Fibroblast of lung (primary cell): ENCODE measurements at places on chromosomes 4 and X. TPM values are rescaled to one million over a fixed set of nuclear protein-coding genes. Genes with fewer than 3 reads are reported as not detected.

Gene USP9X
- 98.4 and 161 TPM in 2 replicates for total RNA-seq

- DNase-seq, result no peak
These were observed 69.7 kb downstream of the ANKRD50 start for GRCh38 chr4:124642846-124643245.

GRCh38 chr4:84279678-84280077, 219.4 kb downstream of the NKX6-1 start:
- DNase-seq, result peak; percentile 43

Gene CASK
- total RNA-seq, result 57.0 and 78.3 TPM in 2 replicates

Gene RHOXF1
- total RNA-seq, result not detected in 2 replicates

- no peak for DNase-seq
These were observed 97.3 kb upstream of the NOCT start for GRCh38 chr4:138918169-138918869.

- no peak for DNase-seq
These were observed 172.5 kb downstream of the TSPAN5 start for GRCh38 chr4:98485816-98486345.

DNA sequence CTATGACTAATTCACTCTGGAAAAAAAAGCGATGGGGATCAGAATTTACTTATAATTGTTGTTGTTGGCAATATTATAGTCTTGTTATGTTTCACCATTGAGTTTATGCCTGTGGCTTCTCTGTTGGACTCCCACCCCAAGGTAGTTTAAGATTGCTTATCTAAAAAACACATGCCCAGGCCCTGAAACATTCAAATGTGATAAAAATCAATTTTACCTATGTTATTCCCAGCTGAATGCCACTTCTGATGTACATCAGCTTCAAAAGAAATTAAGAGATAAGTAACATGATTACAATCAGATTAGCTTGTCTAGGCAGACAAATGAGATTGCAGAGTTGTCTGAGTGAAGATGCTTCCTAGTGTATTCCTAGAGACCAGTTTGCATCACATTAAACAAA, 484.7 kb downstream of the PCDH7 start:
- no peak for DNase-seq

- no peak for DNase-seq
These were observed 85.1 kb downstream of the APBB2 start for GRCh38 chr4:41129128-41129754.

DNA sequence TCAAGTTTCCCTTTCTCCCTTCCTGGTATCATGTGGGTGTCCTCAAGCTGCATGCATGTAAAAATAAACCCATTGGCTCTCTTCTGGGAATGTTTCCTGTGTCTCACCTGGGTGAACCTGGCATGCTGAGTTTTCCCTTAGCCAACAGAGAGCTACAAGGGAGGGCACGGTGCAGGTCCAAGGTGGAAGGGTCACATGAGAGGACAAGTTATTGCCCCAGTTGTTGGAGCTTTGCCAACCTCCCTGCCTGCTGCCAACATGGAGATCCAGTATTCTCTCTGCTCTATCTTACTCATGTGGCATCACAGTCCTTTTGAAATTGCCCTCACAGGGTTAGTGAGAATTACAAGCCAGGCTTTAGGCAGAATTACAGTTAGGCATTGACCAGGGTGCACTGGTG, 196.1 kb upstream of the GYPA start:
- no peak for DNase-seq

DNA sequence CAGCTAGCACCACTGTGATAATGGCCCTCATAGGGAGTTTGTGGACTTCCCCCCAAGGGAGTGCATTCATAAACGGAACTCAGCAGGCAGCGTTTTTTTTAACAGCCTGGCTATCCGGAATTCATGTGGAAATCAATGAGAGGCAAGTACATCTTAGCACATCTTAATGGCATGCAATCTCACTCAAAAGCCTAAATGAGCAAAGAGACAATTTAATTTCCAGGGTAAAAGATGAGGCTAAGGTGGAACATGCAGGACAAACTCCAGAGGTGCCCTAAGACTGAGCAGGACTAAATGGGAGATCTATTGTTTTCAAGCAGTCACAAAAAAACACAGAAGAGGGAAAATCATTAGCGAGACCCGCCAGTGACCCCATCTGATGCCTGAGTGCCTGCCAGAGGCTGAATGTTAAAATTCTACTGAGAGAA, 243.5 kb upstream of the KCNIP4 start:
- DNase-seq, result peak; percentile 33

Gene HS3ST1
- not detected in 2 replicates for total RNA-seq

DNA sequence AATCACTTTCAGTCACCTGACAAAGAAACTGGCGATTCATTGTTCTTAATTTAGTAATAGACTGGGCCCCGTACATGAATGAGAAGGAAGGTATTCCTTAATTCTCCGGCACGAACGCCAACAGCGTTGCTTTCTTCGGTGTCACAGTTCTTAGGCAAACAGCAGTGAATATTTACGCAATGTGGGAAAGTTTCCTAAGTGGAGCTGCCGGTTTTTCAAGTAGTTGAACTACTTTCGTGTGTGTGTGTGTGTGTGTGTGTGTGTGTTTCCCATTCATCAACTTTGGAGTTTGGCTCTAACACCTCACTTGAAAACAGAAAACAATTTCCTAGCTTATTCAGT, 651 bp downstream of the NXT2 start:
- peak; percentile 71 for DNase-seq

GRCh38 chr4:189279188-189279587, 661.5 kb upstream of the FRG1 start:
- no peak for DNase-seq

DNA sequence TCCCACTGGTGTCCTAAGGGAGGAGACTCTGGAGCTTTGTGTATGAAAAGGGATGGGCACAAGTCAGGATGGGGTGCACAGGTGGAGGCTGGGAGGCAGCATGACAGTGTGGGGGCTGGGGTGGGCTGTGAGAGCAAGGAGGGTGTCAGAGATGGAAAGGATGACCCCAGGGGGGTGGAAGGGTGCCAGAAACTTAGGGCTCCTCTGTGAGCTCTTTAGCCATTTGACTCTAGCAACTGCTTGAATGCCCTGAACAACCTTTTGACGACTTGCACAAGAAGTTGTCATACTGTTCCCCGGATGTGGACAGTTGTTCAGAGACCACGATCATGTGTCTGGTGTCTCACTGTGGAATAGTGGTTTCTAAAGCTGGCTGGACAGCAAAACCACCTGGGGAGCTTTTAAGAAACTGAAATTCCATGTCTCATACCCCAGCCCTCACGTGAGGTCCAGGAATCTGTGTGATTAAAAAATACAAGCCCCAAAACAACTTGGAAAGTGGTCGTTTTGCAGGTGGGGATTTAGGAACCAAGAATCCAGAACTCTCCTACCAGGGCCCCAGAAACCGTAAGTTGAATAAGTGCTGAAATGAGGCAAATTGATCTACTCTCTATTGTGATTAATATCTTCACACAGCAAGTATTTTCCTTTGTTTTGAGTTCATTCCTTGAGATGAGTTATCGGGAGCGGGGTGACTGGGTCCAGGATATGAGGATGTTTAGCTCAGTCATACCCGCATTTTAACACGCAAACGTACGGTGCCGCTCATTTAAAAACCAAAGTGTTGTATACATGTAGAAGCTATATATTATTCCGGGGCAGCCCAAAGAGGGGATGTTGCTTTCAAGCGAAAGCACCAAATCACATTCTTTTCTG, 3.4 kb downstream of the RHOH start:
- peak; percentile 52 for DNase-seq

DNA sequence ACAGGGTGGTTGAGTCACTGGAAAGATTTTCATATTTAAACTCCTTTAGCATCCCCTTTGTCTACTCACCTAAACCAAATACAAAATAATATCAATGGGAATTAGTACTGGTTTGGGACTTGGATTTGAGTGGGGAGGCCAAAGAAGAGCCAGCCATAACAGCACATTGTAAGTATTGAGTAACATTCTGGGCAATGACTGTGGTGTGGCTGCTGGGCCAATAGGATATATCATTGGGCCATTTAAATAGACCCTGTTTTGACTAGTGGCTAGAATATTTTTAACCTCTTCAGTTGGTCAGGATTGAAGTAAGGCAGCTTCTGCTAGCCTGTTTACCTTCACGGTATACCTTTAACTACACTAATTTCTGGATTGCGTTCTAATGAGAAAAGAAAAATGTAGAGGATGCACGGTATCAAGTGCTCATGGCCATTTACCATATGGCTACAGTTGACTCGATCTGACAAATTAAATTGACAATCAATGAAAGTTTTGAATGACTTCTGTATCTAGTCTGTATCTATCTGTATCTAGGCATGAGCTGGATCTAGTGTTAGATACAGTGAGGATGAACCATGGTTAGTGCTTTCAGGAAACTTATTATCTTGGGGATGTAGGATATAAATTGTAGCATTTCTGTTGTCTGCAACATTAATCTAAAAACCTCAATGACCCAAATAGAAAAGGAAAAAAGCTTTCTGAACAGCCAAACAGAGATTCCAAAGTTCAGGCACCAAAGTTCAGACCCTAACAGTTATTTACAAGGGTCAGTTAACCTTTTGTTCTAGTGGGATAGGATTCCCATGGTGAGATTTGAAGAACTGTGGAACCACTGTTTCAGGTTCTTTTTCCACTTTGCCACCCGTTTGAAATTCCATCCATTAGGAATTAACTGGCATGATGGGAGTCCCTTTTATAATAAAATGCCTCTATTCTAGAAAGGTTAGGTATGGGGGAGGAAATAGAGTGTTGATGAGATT, 6.8 kb upstream of the ALB start:
- DNase-seq, result no peak

GRCh38 chrX:11266573-11267003, 26.6 kb upstream of the AMELX start:
- no peak for DNase-seq

Gene ARHGAP36
- total RNA-seq, result not detected in 2 replicates

DNA sequence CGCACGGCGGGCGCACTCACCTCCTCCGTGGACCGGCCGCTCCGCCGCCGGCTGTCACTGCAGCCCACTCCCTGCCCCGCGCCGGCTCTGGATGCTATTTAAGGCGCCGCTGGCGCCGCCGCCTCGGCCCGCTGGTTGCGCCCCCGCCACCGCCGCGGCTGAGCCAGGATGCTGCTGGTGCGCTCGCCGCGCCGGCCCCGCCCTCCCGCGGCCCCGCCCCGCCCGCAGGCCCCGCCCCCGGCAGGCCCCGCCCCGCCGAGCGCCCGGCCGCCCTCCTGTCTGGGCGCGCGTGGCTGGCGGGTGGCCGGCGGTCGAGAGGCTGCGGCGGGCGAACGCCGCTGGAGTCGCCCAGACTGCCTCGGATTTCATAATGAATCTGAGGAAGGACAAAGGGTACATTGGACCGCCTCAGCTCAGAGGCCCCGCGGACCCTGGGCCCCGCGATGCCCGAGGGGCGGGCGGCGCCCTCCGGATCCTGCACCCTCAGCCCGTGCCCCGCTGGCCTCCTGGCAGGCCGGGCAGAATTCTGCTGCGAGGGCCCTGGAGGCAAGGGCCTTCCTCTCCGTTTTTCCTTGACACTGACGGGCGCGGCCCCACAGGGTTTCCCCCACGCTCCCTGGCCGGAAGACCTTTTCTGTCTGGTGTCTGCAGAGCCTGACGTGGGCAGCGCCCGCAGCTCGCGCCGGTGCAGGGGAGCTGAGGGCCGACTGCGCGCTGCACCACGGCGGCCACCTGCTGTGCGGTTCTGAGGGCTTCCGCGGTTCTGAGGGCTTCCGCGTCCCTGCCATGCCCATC, at the start of gene ACSL1:
Gene ACSL1, minus strand, starts transcription at position 73 of the 795 bp plus-strand sequence. CDS start 22,454 bp downstream, outside the sequence.
- peak; percentile 66 for DNase-seq

GRCh38 chrX:9519546-9520216, 54.8 kb downstream of the TBL1X start:
- DNase-seq, result no peak

DNA sequence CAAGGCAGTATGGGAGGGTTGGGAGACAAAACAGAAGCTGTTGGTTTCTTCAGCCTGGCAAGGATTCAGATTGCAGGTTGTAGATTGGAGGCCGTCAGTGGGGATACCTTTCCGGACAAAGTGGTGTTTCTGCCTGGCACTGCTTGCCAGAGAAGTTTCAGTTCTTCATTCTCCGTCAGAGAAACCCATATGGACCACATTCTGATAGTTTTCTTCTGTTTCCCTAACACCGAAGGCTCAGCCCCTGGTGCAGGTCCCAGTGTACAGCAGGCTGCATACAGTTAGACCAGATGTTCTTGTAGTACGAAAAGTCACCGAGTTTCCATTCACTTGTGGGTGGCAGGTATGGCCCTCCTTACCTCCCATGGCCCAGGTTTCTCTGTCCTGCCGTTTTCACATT, 107.3 kb downstream of the PTTG2 start:
- DNase-seq, result no peak

DNA sequence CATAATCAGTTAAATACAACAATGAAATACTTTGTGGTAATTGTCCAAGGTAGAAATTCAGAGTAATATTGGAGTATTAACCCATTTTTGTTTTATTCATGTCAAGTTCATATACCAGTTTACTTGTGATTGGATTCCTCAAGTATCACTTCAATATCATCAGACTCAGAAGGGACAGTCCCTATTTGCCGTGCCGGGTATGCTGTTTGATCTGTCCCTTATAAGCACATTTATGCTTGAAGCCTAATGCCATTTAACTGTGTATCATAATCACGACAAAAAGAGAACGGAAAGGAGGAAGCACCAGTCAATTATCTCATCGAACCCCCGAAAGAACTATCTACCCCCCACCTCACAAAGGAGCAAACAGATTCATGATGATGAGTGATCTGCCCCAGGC, 171.0 kb upstream of the TBL1X start:
- no peak for DNase-seq

- DNase-seq, result peak; percentile 68
These were observed 25.5 kb downstream of the BBS12 start for GRCh38 chr4:122758033-122758432.

Gene GC
- not detected in 2 replicates for total RNA-seq
